ENCODE measurements at places on chromosomes 6 and 20.
A peak's percentile ranks its signal among the peaks of the same experiment; 100 is the strongest.

GRCh38 chr6:36639171-36639808 lies 39.2 kb upstream of the CDKN1A start:
- H3K27me3 ChIP-seq = no peaks in the 10 kb centered on the region
- no peak overlapping the region for H3K4me3 ChIP-seq
- H3K4me1 ChIP-seq = no peaks in the 10 kb centered on the region
- DNase-seq = no peak
- H3K27ac ChIP-seq = no peak overlapping the region
- no peaks in the 10 kb centered on the region for H3K36me3 ChIP-seq

DNA sequence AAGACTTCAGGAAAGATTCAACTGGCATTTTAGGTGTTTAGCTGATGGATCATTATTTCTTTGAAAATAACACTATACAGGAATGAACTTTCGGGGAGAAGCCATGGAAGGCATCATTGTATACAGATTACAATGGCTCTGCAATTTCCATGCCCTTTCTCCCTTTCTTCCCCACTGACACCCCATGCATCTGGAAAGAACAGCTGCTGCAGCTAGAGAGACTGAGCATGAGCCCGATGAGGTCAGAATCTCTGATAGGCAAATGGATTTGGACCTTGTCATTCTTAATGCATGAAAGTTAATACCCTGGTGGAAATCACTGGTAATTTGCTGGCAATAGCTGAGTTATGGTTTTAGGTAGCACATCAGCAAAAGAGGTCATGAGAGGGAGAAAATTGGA lies 54.8 kb downstream of the BTBD3 start:
- DNase-seq = no peak
- no peaks in the 10 kb centered on the region for H3K27me3 ChIP-seq
- H3K4me1 ChIP-seq = no peaks in the 10 kb centered on the region
- no peak overlapping the region for H3K27ac ChIP-seq

- no peak overlapping the region for H3K27ac ChIP-seq
- no peaks in the 10 kb centered on the region for H3K4me1 ChIP-seq
- peaks cover 8% of the 10 kb centered on the region for H3K27me3 ChIP-seq
Measured at GRCh38 chr20:58224097-58224496, 4.4 kb downstream of the ANKRD60 start.

- H3K36me3 ChIP-seq = no peaks in the 10 kb centered on the region
- no peaks in the 10 kb centered on the region for H3K27me3 ChIP-seq
- H3K4me3 ChIP-seq = no peak overlapping the region
- H3K27ac ChIP-seq = no peak overlapping the region
- no peak for DNase-seq
- peaks cover 11% of the 10 kb centered on the region for H3K4me1 ChIP-seq
Measured at GRCh38 chr6:56816370-56816769, 138.5 kb upstream of the BEND6 start.

DNA sequence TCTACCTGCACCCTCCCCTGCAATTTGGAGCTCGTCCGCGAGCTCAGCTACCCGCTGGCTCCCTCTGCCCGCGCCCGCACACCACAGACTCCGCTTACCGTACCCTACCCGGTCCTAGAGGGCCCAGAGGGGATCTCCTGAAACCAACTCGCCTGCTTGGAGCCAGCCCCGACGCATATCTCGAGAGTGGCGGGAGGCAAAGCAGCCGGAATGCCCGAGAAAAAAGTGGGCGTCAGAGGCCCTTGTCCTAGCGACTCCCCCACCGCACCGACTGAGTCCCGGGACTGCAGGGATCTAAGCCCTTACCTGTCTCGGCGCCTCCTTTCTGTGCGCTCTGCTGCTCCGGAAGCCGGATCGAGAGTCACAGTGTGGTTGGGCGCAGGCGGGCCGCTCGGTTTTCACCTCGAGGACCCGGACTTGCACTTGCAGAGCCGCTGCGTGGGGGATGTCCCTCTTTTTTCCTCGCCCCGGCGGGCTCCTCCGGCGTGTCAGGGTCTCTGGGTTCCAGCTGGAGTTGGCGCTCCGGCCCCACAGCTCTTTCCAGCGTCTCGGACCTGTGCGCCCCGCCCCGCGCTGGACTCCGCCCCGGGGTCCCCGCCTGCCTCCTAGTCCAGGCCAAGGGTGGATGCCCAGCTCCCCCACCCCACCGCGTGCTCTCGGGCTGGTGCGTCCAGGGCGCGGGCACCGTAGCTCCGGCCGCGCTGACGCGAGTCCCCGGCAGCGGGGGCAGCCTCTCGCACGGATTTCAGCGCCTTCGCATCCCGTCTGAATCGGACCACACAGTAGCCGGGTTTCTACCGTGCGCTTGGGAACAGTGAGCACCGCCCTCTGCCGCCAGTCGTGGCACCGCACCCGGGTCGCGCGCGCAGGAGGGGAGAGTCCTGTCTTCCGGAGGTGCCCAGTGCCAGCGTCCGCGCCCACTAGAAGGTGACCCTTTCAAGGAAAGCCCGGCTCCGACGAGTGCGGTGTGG lies at the start of gene PROKR2:
TSS of gene PROKR2 (minus strand) at position 767 of the 971 bp plus-strand sequence. CDS start 2,585 bp downstream, outside the sequence.
- no peaks in the 10 kb centered on the region for H3K4me1 ChIP-seq
- peaks cover 16% of the 10 kb centered on the region for H3K27me3 ChIP-seq
- H3K4me3 ChIP-seq = peak within 1 kb of the TSS; percentile 81

- DNase-seq = no peak
- H3K36me3 ChIP-seq = no peaks in the 10 kb centered on the region
- H3K27me3 ChIP-seq = no peaks in the 10 kb centered on the region
- H3K27ac ChIP-seq = no peak overlapping the region
Measured at GRCh38 chr6:38270367-38270766, 369.4 kb downstream of the BTBD9 start.

GRCh38 chr6:11164717-11165646 lies 53.5 kb upstream of the ERVFRD-1 start:
- H3K27me3 ChIP-seq = no peaks in the 10 kb centered on the region
- no peak for DNase-seq
- H3K4me1 ChIP-seq = peaks cover 4% of the 10 kb centered on the region
- H3K27ac ChIP-seq = no peak overlapping the region
- no peak overlapping the region for H3K4me3 ChIP-seq
- no peaks in the 10 kb centered on the region for H3K36me3 ChIP-seq

DNA sequence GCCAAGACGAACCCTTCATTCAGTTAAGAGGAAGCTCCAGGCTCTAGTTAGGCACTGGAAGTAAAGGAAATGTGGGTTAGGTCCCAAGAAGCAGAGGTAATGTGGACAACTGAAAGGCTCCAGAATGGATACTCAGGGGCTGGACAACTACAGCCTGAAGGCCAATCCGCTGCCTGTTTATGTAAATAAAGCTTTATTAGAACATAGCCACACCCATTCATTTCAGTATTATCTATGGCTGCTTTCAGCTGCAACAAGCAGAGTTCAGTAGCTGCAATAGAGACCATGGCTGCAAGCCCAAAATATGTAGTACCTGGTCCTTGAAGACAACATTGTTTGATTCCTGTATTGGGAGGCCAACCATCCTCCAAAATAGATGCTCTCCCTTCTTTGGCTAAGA lies 100.8 kb upstream of the MRPS10 start:
- DNase-seq = no peak
- no peak overlapping the region for H3K27ac ChIP-seq
- H3K27me3 ChIP-seq = no peaks in the 10 kb centered on the region
- peaks cover 8% of the 10 kb centered on the region for H3K4me1 ChIP-seq
- no peaks in the 10 kb centered on the region for H3K36me3 ChIP-seq

DNA sequence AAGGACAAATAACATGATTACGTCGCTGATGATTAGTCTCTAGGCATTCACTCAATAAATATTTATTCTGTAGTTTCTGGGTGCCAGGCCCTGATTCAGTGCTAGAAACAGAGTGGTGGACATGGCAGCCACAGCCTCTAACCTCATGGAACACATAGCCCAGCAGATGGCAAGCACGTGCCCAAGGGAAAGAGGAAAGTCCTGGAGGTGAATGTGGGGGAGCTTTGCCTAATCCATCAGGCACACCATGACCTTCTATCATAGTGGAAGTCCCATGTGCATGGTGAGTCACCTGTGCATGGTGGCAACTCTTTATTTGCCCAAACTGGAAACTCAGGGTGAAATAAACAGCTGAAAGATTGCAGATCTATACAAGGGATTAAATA lies 143.0 kb upstream of the TNFAIP3 start:
- no peaks in the 10 kb centered on the region for H3K36me3 ChIP-seq
- H3K4me3 ChIP-seq = no peak overlapping the region
- H3K4me1 ChIP-seq = no peaks in the 10 kb centered on the region
- no peak overlapping the region for H3K27ac ChIP-seq
- no peaks in the 10 kb centered on the region for H3K27me3 ChIP-seq

- no peak for DNase-seq
- H3K36me3 ChIP-seq = no peaks in the 10 kb centered on the region
- H3K4me3 ChIP-seq = no peak overlapping the region
- no peak overlapping the region for H3K27ac ChIP-seq
- H3K27me3 ChIP-seq = no peaks in the 10 kb centered on the region
Measured at GRCh38 chr6:163489584-163489983, 75.1 kb downstream of the QKI start.

DNA sequence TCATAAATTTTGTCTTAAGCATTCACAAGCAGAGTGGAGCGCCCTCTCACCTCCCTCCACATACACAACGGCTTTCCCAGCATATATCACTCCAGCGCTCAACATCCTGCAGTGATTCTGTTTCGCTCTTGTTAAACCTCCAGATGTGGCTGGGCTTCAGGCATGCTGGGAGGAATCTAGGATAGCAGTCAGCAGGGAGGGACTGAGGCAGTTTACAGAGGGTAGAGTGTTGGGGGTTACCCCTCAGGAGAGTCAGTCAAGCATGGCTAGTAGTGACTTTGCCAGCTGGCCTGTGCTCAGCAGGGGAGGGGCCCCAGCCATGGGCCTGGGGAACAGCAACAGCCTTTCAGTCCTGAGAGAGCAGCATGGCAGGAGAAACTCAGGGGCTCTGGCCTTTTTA lies 161.4 kb upstream of the FLRT3 start:
- H3K27ac ChIP-seq = no peak overlapping the region
- H3K4me3 ChIP-seq = no peak overlapping the region
- DNase-seq = peak; percentile 29
- H3K4me1 ChIP-seq = no peaks in the 10 kb centered on the region
- H3K36me3 ChIP-seq = no peaks in the 10 kb centered on the region

GRCh38 chr20:31566658-31567379 lies 38.3 kb upstream of the ID1 start:
- H3K27me3 ChIP-seq = no peaks in the 10 kb centered on the region
- H3K4me1 ChIP-seq = no peaks in the 10 kb centered on the region
- no peak overlapping the region for H3K27ac ChIP-seq
- DNase-seq = peak; percentile 69
- H3K4me3 ChIP-seq = no peak overlapping the region
- H3K36me3 ChIP-seq = peaks cover 17% of the 10 kb centered on the region

DNA sequence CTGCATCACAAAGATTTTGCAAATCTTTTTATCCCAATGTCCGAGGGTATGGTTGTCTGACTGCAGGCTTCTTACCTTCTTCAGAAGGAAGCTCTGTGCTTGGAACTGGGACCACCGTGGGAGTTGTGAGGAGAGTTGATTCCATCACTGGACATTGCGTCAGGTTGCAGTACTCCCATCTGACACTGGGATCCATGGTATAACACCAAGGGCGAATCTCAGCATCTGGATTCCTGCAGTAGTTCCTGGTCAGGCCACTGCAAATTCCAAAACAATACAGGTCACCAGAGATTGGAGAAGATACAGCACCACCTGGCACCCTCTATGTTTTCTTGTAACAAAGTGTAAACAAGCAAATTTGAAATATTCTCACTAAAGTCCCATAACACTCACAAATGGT lies 77.7 kb downstream of the LPA start:
- H3K36me3 ChIP-seq = no peaks in the 10 kb centered on the region
- no peak overlapping the region for H3K4me3 ChIP-seq
- no peak for DNase-seq
- no peaks in the 10 kb centered on the region for H3K4me1 ChIP-seq
- H3K27ac ChIP-seq = no peak overlapping the region
- no peaks in the 10 kb centered on the region for H3K27me3 ChIP-seq

DNA sequence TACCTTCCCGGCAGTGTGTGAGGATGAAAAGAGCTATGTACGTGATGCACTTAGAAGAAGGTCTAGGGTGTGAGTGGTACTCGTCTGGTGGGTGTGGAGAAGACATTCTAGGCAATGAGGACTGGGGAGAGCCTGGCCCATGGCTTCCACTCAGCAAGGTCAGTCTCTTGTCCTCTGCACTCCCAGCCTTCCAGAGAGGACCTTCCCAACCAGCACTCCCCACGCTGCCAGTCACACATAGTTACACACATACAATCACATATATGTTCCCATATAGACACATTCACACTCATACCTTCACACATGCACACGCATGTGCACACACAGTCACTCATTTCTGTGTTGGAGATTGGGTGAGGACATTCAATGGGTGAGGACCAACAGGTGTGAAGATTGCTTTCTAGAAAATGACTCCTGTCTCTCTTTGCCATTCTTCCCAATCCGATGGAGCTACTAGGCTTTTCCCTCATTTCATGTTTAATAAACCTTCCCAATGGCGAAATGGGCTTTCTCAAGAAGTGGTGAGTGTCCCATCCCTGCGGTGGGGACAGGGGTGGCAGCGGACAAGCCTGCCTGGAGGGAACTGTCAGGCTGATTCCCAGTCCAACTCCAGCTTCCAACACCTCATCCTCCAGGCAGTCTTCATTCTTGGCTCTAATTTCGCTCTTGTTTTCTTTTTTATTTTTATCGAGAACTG lies 30.4 kb downstream of the SRSF3 start:
- DNase-seq = no peak
- H3K27ac ChIP-seq = no peak overlapping the region
- H3K27me3 ChIP-seq = no peaks in the 10 kb centered on the region
- H3K36me3 ChIP-seq = no peaks in the 10 kb centered on the region

- H3K4me3 ChIP-seq = no peak overlapping the region
- no peaks in the 10 kb centered on the region for H3K27me3 ChIP-seq
- no peak for DNase-seq
- H3K4me1 ChIP-seq = no peaks in the 10 kb centered on the region
Measured at GRCh38 chr6:163605385-163606097, 191.0 kb downstream of the QKI start.

DNA sequence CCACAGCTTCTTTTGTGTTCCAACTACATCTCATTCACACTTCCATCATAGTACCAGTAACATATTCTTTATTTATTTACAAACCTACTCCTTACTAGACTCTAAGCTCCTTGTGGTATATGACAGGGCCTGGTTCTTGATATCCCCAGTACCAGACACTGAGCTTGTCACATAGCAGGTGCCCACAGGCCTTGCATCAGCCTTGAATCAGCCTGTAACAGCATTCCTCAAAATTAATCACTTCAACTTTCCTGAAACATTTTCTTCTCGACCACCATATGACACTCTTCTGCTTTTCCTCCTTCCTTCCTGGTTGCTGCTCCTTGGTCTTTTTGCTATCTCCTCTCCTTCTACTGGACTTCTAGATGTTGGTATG lies 24.7 kb upstream of the SRPK1 start:
- H3K27ac ChIP-seq = no peak overlapping the region
- no peak overlapping the region for H3K4me3 ChIP-seq
- no peaks in the 10 kb centered on the region for H3K4me1 ChIP-seq
- H3K27me3 ChIP-seq = no peaks in the 10 kb centered on the region

- H3K27me3 ChIP-seq = no peaks in the 10 kb centered on the region
- no peaks in the 10 kb centered on the region for H3K4me1 ChIP-seq
- peaks cover 14% of the 10 kb centered on the region for H3K36me3 ChIP-seq
- H3K27ac ChIP-seq = no peak overlapping the region
- no peak overlapping the region for H3K4me3 ChIP-seq
Measured at GRCh38 chr6:34441526-34441925, 15.7 kb upstream of the RPS10 start.

Measured in H9 (cell line).